Mesothelial cell of epicardium (in vitro differentiated cells): ENCODE measurements at places on chromosomes 2 and 18. TPM values are rescaled to one million over a fixed set of nuclear protein-coding genes. Genes with fewer than 3 reads are reported as not detected.

Gene C2orf81
- 4.7 to 8.8 TPM (median 6.0 TPM) in 3 replicates for total RNA-seq

Gene SERPINB10
- total RNA-seq, result not detected in 3 replicates

Gene CFAP65
- total RNA-seq, result not detected in 3 replicates

Gene TRIM54
- 0.18 to 0.47 TPM (median 0.18 TPM) in 3 replicates for total RNA-seq

Gene CELF4
- 2.0 to 2.4 TPM (median 2.3 TPM) in 3 replicates for total RNA-seq

Gene FAM110C
- 6.4 to 9.7 TPM (median 7.8 TPM) in 3 replicates for total RNA-seq

Gene ACTG2
- total RNA-seq, result 9.3 to 10.0 TPM (median 9.4 TPM) in 3 replicates

Gene MTIF2
- 22.1 to 24.5 TPM (median 22.8 TPM) in 3 replicates for total RNA-seq

Gene XDH
- 3.8 to 3.9 TPM (median 3.9 TPM) in 3 replicates for total RNA-seq

Gene SLC9A4
- 0.07 to 0.11 TPM (median 0.11 TPM) in 3 replicates for total RNA-seq

Gene MROH2A
- not detected in 3 replicates for total RNA-seq
